ENCODE measurements at places on chromosomes 3 and 15. TPM values are rescaled to one million over a fixed set of nuclear protein-coding genes. Genes with fewer than 3 reads are reported as not detected.

DNA sequence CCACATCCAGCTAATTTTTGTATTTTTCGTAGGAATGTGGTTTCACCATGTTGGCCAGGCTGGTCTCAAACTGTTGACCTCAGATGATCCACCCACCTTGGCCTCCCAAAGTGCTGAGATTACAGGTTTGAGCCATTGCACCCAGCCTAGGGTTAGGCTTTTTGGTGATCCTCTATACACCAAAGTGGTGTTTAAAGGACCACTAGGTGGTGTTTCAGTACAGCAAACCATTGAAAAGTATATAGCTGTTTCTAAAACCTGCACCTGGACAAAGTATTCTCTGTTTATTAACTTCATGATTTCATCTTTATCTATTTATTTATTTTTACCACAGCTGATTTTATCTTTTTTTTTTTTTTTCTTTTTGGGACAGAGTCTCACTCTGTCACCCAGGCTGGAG lies 68.4 kb downstream of the MINDY2 start:
- no peak overlapping the region for H3K4me3 ChIP-seq
- peaks cover 3% of the 10 kb centered on the region for H3K36me3 ChIP-seq
- no peaks in the 10 kb centered on the region for H3K27me3 ChIP-seq

DNA sequence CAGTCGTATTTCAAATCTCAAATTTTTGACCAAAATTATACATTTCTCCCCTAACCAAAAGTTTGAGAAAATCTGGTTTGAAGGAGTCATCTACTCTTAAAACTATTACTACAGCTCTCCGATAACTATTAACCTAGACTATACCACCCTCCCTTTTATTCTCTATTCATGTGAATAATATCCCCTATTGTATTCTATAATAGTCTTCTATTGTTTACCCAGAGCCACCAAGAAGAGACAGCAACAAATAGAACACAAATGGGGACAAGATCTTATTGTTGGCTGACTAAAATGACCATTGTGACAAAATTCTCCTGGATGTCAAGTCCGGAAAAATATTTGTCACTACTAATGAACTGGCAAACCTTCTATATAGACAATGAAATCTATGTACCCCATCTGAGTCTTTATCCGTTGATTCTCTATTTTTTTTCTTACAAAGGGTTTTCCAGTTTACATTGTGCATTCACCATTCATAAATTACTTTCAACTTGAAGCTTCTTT lies 618.0 kb downstream of the CADM2 start:
- H3K4me3 ChIP-seq = no peak overlapping the region
- H3K27me3 ChIP-seq = no peaks in the 10 kb centered on the region
- H3K36me3 ChIP-seq = no peaks in the 10 kb centered on the region
- no peak overlapping the region for H3K27ac ChIP-seq

LYZL4 gene
- not detected for total RNA-seq

- no peaks in the 10 kb centered on the region for H3K36me3 ChIP-seq
- H3K27ac ChIP-seq = no peak overlapping the region
- no peaks in the 10 kb centered on the region for H3K4me1 ChIP-seq
- DNase-seq = no peak
- no peak overlapping the region for H3K4me3 ChIP-seq
Observed at GRCh38 chr3:26675336-26675735, 52.8 kb downstream of the LRRC3B start.

CNTN3 gene
- 1.5 TPM for total RNA-seq

SEMA3G gene
- 30.8 TPM for total RNA-seq

TMOD2 gene
- 10.4 TPM for total RNA-seq

SPINT1 gene
- 118 TPM for total RNA-seq

- H3K4me3 ChIP-seq = no peak overlapping the region
- no peak overlapping the region for H3K27ac ChIP-seq
- H3K4me1 ChIP-seq = no peaks in the 10 kb centered on the region
- H3K27me3 ChIP-seq = no peaks in the 10 kb centered on the region
Observed at GRCh38 chr3:148162132-148162531, 535.6 kb upstream of the AGTR1 start.

DNA sequence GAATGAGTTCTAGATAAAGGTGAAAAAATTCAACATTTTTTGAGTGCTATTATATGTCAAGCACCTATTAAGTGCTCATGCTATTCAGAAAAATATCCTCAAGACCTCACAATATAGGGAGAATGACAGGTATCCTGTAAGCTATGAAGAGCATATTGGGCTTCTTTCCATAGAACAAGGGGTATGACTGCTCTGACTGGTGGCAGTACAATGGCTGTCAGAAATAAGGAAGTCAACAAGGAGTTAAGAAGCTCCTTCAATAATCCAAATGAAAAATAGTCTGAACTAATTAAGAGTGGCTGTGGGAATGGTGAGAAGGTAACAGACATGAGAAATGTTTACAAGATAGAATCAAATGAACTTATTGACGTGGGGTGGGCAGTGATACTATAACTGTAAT lies 24.7 kb downstream of the NPTN start:
- H3K36me3 ChIP-seq = no peaks in the 10 kb centered on the region
- H3K4me3 ChIP-seq = no peak overlapping the region
- peaks cover 6% of the 10 kb centered on the region for H3K4me1 ChIP-seq
- H3K27ac ChIP-seq = no peak overlapping the region
- no peak for DNase-seq
- no peaks in the 10 kb centered on the region for H3K27me3 ChIP-seq

MOBP gene
- 0.14 TPM for total RNA-seq

- H3K4me3 ChIP-seq = no peak overlapping the region
- H3K27me3 ChIP-seq = no peaks in the 10 kb centered on the region
- no peak for DNase-seq
- H3K36me3 ChIP-seq = no peaks in the 10 kb centered on the region
- H3K4me1 ChIP-seq = peaks cover 16% of the 10 kb centered on the region
Observed at GRCh38 chr3:73656241-73656890, 31.6 kb upstream of the PDZRN3 start.

CPEB1 gene
- total RNA-seq = 4.0 TPM

- H3K27me3 ChIP-seq = no peaks in the 10 kb centered on the region
- H3K4me1 ChIP-seq = peaks cover 4% of the 10 kb centered on the region
- H3K27ac ChIP-seq = no peak overlapping the region
- H3K36me3 ChIP-seq = no peaks in the 10 kb centered on the region
Observed at GRCh38 chr3:128398586-128398985, 68.1 kb downstream of the DNAJB8 start.

FAM107A gene
- 4.2 TPM for total RNA-seq

DNA sequence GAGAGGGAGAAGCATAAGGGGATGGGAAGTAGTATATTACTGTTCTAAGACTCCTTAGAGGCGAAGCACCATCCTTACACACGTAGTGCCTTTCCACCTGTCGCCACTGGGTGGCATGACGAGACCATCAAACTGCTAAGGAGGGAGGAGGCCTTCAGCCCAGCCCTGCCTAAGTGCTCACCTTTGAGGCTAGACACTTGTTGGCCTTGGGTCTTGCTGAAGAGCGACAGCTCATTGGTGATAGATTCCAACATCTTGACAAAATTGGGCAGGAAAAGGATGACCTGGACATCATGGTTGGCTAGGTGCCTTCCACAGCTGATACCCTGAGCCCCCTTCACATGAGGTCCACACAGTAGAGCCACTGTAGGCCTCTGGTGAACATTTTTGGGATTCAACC lies 19.6 kb downstream of the CLK3 start:
- H3K27ac ChIP-seq = peak overlapping the region; percentile 28
- H3K4me1 ChIP-seq = peaks cover 3% of the 10 kb centered on the region
- no peaks in the 10 kb centered on the region for H3K27me3 ChIP-seq
- no peak overlapping the region for H3K4me3 ChIP-seq
- peaks cover 2% of the 10 kb centered on the region for H3K36me3 ChIP-seq

FAH gene
- total RNA-seq = 23.7 TPM

FAM81A gene
- 2.4 TPM for total RNA-seq

DNA sequence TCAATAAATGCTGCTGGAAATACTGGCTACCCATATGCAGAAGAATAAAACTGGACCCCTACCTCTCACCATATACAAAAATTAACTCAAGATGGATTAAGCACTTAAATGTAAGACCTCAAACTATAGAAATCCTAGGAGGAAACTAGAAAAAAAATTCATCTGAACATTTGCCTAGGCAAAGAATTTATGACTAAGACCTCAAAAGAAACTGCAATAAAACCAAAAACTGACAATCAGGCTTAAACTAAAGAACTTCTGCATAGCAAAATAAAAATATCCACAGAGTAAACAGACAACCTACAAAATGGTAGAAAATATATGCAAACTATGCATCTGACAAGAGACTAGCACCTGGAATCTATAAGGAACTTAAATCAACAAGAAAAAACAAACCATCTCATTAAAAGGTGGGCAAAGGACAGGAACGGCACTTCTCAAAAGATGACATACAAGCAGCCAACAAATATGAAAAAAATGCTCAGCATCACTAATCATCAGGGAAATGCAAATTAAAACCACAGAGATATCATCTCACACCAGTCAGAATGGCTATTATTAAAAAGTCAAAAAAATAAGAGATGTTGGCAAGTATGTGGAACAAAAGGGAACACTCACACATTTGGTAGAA lies 47.0 kb downstream of the MYO9A start:
- no peak overlapping the region for H3K4me3 ChIP-seq
- DNase-seq = no peak
- no peak overlapping the region for H3K27ac ChIP-seq
- H3K4me1 ChIP-seq = peaks cover 7% of the 10 kb centered on the region

DNA sequence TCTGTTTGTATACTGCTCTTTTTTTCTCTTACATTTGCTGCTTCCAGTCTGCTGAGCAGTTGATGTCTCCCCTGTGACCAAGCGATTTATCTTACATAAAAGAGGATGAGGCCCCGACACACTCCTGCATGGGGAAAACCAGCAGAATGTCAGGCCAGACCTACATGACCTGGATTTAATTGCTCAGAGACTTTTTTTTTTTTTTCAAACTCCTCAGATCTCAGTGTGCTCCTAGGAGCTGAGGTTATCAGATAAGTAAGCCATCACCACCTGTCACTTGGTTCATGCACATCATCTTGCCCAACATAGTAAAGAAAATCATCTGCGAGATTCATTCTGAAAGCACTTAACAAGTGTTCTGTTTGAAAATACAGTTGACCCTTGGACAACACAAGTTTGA lies 163.1 kb downstream of the PLCL2 start:
- no peak overlapping the region for H3K27ac ChIP-seq
- no peaks in the 10 kb centered on the region for H3K27me3 ChIP-seq
- H3K4me1 ChIP-seq = no peaks in the 10 kb centered on the region
- peaks cover 1% of the 10 kb centered on the region for H3K36me3 ChIP-seq
